ENCODE measurements at places on chromosomes 7 and 10. TPM values are rescaled to one million over a fixed set of nuclear protein-coding genes. Genes with fewer than 3 reads are reported as not detected.

SNX8 gene
- total RNA-seq = 4.0 TPM

C10orf67 gene
- total RNA-seq = not detected

AIFM2 gene
- 3.6 TPM for total RNA-seq

PDE6C gene
- total RNA-seq = not detected

CNTNAP2 gene
- total RNA-seq = 0.08 TPM

STK32C gene
- total RNA-seq = 5.0 TPM

GPR15LG gene
- not detected for total RNA-seq

ANXA8L1 gene
- total RNA-seq = not detected

TRIM50 gene
- total RNA-seq = not detected

GTF2I gene
- 108 TPM for total RNA-seq

SEMA3E gene
- total RNA-seq = not detected

IFIT1B gene
- not detected for total RNA-seq

EPHB6 gene
- total RNA-seq = 13.8 TPM

FLNC gene
- total RNA-seq = not detected

CALML5 gene
- not detected for total RNA-seq

DOCK1 gene
- not detected for total RNA-seq

NKX1-2 gene
- total RNA-seq = not detected

PHTF2 gene
- 10.2 TPM for total RNA-seq

PAPOLB gene
- not detected for total RNA-seq

VAX1 gene
- total RNA-seq = not detected

ZPBP gene
- total RNA-seq = not detected

MARVELD1 gene
- total RNA-seq = 0.39 TPM

STARD3NL gene
- total RNA-seq = 22.7 TPM

CYP2C8 gene
- 0.25 TPM for total RNA-seq

Measured in CD8-positive, alpha-beta T cell (primary cell).